ENCODE measurements at places on chromosomes 5 and 9.

DNA sequence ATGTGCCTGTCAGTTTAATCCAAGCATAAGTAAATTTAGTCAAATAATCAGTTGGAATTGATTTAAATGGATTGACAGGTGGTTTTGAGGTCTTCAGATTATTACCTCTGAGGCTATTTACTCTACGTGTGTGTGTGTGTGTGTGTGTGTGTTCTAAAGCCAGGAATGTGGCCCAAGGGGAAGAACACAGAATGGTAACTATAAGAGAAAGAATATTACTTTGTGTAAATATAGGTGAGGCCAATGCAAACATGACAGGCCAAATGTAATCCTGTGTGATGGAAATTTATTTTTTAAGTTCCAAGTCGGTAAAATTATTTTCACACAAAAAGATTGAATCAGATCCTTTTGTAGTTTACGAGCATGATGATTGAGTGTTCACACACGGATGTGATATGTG, 390.0 kb downstream of the PLK2 start:
- DNase-seq = no peak

DNA sequence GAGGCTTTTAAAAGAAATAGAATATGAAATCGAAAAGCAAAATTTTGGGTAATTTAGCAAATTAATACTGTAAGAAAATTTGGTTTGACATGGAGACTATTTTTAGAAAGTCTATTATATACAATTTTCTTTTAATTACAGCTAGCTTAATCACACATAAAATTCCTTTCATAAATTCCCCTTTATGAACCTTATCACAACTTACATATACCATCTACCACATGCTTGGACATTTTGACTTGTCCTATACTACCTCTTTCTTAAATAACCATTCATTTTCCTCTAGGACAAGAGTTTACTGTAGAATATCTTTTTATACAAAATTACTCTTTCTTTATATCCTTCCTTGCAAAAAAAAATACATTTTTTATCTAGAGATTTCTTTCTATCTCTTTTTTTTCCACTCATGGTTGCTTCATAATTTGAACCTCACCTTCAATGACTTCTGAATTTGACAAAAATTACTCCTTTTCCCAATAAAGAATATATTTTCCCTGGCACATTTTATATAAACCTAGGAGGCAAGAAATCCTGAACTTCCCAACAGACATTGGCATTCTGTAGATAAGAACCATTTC, 34.0 kb upstream of the SYK start:
- DNase-seq = no peak

DNA sequence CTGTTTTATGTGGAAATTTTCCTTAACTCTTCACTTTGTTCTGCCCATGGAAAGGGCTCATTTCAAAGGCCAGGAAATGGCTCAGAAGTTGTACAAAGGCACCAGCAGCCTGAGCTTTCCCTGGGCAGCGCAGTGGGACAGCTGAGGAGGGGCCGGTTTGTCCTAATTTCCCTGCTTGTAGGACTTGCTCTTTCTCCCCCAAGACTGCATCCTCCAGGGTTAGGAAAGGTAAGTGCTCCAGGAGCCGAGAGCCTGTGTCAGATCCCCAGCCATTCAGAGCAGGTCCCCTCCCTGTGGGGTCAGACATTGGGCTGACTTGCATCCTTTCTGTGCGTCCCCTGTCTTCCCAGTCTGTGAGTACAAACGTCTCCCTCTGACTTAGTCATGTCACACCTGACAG, 43.5 kb downstream of the AGXT2 start:
- DNase-seq = no peak

DNA sequence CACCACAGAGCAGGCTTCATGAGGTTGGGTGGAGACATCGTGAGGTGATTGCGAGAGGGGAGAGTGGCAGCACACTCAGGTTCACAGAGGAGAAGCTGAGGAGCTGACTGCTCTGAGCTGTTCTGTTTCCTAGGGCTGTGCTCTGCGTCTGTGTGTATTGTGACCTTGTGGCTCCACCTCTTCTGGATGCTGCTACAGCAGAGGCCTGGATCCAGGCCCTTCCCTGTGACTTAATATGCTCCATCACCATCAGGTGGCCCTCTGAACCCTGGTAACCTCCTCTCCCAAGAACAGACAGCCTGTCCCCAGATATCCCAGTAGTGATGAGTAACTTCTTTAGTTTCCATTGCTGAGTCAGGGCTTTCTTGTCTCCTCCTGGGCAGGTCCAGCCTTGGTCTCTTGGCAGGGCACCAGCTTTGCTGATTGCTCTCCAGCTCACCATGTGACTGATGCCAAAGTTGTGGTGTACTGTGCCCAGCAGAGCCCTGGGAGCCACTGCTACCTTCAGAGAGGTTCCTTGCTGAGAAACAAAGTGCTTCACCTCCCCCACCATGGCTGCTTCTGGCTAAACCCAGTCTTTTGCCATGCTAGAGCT, 212.8 kb upstream of the CHD1 start:
- no peak for DNase-seq

DNA sequence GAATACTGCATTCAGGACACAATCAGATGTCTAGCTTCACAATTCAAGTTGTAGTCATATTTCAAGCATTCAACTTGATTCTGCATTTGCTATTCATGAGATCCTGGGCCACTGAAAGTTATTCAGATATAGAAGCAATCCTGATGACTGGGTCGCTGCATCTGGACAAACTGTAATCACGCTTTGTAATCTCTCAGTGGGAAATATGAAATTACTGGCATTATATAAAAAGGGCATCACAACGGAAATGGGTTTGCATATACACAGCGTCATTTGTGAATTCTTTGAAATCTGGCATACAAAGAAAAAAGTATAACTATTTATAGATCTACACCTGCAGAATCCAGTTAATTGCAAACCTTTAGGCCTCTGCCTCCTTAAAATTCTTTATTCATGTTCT, 102.2 kb downstream of the PARP8 start:
- DNase-seq = no peak

DNA sequence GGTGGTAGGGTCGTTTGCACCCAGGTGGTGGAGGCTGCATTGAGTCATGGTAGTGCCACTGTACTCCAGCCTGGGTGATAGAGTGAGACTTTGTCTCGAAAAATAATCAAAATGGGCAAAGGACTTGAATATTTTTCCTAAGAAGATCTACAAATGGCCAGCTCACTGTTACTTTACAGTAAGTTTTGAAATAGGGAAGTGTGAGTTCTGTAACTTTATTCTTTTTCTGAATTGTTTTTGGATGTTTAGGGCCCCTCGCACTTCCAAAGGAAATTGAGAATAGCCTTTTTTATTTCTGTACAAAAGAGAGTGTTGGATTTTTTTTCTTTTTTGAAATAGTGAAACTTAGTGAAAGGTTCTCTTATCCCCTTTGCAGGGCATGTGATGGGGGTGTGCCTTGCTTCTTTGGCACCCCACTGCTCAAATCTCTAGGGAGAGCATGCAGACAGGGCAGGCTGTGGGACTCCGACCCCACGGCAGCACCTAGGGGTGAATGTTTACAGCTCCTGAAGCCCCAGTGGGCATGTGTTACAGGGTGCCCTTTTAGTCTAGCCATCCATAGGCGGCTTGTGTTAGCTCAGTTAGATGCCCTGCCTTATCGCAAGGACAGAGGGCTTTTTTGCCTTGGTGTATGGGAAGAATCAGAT, 33.3 kb downstream of the GPBP1 start:
- DNase-seq = no peak

DNA sequence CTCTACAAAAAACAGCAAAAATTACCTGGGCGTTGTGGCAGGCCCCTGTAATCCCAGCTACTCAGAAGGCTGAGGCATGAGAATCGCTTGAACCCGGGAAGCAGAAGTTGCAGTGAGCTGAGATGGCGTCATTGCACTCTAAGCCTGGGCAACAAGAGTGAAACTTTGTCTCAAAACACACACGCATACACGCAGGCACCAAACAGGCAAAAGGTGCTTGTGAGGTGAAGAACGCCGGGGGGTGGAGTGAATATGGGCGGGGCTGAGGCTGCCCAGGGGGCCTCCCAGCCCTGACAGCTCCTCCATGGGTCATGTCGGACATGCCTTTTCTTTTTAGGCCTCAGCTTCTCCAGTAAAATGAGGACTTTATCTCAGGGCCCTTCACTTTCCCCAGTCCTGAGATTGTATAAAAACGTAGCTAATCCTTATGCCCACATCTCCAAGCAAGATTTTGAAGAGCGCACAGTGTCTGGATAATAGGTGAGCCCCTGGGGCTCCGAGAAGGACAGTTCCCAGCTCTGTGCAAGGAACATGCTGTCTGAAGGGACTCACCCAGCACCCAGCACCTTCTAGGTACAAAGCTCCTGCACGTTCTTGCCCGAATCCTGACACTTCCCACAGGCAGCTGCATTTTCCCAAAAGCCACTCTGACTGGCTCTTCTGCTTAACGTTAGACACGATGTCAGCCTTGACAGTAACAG, 168.3 kb downstream of the COL23A1 start:
- DNase-seq = no peak

DNA sequence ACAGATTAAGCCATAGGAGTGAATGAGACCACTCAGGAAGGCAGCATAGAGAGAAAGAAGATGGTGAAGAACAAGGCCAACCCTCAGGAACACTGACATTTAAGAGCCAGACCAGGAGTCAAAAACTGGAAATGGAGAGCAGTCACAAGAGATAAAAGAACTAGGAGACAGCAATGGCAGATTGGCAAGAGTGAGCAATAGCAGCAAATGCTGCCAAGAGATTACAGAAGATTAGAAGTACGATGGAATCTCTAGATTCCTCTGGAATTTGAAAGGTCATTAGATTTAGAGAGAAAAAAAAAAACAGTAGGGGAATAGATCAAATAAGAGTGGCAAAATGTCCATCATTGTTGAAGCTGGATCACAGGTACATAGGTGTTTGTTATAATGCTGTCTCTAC, 73.4 kb upstream of the SLC44A1 start:
- DNase-seq = no peak

DNA sequence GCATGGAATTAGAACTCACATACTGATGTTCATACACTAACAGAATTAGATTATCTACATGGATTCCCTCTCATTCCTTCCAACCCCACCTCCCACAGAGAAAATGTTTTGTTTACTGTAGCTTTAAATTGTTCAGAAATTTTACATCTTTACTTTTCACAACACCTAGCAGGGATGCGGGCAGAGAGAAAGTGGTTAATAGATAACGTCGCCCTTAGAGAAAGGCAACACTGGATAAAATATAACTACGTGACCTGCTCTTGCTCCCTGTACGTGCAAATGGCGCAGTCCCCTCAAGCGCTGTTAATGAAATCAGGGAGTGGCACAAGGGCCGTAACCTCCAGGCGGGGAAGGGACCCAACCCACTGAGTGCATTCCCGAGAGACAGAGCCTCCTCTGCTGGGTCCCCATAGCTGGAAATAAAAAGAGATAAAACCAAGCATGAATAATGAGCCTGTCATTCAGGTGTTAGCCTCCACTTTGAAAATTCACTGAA, 125.3 kb upstream of the DAPK1 start:
- no peak for DNase-seq

DNA sequence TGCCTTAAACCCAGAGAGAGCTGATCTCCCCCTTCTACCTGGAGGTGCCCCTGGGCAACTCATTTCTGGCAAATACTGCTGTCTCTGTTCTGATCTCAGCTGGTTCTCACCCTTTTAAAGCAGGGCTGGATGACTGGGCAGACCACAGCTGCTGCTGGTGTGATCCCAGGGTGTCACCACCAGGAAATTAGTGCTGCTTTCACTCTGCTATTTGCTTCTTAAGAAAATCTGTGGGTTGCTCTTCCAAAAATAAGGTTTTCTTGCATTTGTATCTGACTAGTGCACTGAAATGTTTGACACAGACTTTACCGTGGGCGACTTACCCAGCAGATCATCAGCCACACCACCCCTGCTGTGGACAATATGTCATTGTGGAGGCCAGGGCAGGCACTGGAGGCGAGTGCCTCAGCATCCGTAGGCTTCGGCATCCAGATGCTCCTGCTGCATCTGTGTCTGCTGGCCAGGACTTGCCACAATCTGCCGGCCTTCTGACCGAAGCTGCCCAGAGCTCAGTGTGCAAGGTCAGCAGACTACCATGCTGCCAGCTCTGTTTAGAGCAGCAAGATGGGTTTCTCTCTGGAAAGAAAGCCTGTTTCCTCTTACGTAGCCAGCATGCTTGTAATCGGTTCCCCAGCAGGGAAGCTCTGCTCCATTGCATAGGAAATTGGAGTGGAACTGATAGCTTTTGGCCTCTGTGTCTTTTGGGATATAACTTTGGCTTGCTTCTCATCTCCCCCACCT, 13.6 kb downstream of the ARHGAP26 start:
- peak; percentile 35 for DNase-seq

- DNase-seq = no peak
Measured at GRCh38 chr9:26399556-26399955, 493.0 kb downstream of the CAAP1 start.

DNA sequence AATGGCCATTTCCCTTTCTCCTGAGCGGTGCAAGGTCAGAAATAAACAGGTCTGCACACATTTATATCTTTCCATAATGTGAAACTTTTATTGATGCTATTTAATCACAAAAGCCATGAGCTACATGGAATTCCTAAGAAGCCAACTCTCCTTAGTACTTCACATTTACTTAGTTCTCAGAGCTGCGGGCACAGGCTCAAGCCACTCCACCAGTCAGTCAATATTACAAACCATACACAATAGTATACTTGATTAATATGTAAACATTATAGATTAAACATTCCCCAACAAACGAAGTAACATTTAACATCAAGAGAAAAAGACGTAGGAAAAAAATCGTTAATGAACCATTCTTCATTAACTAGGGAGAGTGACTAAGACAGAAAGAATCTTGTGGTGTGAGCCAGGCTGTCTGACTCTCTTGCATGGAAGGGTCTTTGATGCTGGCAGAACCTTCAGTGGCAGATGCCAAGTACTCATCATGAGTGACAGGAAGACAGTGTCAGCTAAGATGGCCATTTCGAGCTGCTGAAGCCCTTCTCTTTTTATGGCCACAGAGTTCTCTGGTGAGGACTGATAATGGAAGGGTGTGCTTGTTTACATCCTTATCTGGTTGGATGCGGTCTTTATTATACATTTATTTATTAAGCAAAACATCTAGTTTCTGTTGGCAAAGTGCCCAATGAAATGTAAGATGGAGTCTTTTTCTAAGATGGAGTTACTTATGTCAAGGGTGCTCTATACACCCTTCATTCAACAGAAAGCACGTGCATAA, 115.5 kb upstream of the TUT7 start:
- no peak for DNase-seq

GRCh38 chr5:114504560-114504959, 142.7 kb downstream of the KCNN2 start:
- no peak for DNase-seq

- DNase-seq = no peak
Measured at GRCh38 chr9:93955111-93955980, at the start of gene BARX1. Gene BARX1 (minus strand): TSS chr9:93955355. CDS start chr9:93955146, 209 bp downstream.

GRCh38 chr9:110187126-110187525, 20.8 kb downstream of the C9orf152 start:
- DNase-seq = no peak

DNA sequence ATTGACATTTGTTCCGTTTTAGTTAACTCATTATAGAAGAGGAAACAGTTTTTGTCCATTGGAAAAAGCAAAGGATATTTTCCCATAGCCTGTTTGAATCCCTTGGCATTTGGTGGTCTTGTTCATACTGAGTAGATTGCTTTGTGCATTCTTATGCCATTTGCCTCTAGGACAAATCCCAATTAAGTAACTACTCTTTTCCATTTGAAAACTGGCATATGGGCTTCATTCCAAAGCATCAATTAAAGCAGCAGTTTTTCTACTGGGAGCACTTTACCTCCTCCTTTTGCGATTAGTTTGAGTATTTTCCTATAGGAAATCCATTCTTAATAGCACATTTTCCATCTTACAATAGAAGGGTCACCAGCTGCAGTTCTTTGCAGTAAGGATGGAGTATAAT, 31.2 kb downstream of the GPR21 start:
- DNase-seq = no peak

- DNase-seq = no peak
Measured at GRCh38 chr5:11040345-11040744, 279.3 kb upstream of the DAP start.

GRCh38 chr5:151620461-151620840, 29.3 kb upstream of the FAT2 start:
- no peak for DNase-seq

Measured in activated CD4-positive, alpha-beta T cell treated with anti-CD3 and anti-CD28 coated beads for 24 hours (primary cell).